ENCODE measurements at places on chromosomes 16 and 17.

DNA sequence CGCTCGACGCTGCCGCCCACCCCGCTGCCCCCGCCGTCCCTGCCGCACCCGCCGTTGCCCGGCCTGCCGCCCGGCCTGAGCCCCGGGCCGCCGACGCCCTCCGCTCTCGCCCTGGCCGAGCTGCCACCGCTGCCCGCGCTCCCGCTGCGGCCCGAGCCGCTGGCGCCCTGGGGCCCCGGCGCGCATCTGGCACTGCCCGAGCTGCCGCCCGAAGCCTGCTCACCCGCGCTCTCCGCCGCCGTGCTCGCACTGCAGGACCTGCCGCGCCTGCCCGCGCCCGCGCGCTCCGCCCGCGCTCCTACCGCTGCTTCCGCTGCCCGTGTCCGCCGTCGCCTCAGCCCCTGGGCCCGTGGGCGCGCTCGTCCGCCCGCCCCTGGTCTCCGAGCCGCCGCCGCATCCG is 8.4 kb upstream of the CLDN9 start:
- H3K27ac ChIP-seq: no peak overlapping the region
- no peaks in the 10 kb centered on the region for H3K4me1 ChIP-seq
- H3K27me3 ChIP-seq: peaks cover 53% of the 10 kb centered on the region
- H3K36me3 ChIP-seq: no peaks in the 10 kb centered on the region

- H3K4me3 ChIP-seq: peak overlapping the region; percentile 94
- H3K36me3 ChIP-seq: peaks cover 3% of the 10 kb centered on the region
- no peak for DNase-seq
- peak overlapping the region; percentile 62 for H3K27ac ChIP-seq
- no peaks in the 10 kb centered on the region for H3K27me3 ChIP-seq
- peaks cover 8% of the 10 kb centered on the region for H3K4me1 ChIP-seq
These were observed 13.7 kb downstream of the SYCE1L start for GRCh38 chr16:77212741-77213541.

DNA sequence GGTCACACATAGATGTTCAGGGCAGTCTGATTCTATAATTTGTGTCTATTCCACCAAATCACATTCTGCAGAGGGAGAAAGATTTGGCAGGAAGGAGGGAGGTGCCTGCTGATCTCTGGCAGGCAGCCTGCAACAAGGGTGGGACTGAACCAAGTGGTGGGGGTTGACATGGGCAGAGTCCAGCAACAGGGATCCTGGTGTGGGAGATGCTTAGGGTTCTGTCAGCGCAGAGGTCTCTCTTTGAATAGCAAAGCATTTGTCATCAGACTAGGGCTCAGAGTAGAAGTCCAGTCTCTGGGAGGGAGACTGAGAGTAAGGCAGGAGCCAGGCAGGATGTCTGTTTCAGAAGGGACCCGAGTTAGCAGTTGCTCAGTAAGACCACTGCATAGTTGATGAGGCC is 94.6 kb downstream of the UTP18 start:
- peaks cover 9% of the 10 kb centered on the region for H3K27me3 ChIP-seq
- H3K27ac ChIP-seq: no peak overlapping the region
- H3K4me3 ChIP-seq: no peak overlapping the region
- no peak for DNase-seq

DNA sequence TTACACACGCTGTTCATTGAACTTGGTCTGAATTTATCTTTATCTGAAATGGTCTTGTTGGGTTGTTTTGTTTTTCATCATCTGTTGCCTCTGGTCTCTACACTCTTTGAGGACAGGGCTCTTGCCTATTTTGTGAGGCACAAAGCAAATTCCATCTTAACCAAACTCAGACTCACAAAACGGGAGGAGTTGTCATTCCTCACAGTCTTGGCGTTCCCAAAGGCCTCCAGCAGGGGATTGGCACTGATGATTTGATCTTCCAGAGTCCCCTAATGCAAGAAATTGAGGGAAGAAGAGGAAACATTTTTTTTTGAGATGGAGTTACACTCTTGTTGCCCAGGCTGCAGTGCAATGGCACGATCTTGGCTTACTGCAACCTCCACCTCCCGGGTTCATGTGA is 8.7 kb downstream of the MYH3 start:
- no peak overlapping the region for H3K4me3 ChIP-seq
- no peaks in the 10 kb centered on the region for H3K4me1 ChIP-seq
- no peak overlapping the region for H3K27ac ChIP-seq
- no peak for DNase-seq
- no peaks in the 10 kb centered on the region for H3K27me3 ChIP-seq
- no peaks in the 10 kb centered on the region for H3K36me3 ChIP-seq

DNA sequence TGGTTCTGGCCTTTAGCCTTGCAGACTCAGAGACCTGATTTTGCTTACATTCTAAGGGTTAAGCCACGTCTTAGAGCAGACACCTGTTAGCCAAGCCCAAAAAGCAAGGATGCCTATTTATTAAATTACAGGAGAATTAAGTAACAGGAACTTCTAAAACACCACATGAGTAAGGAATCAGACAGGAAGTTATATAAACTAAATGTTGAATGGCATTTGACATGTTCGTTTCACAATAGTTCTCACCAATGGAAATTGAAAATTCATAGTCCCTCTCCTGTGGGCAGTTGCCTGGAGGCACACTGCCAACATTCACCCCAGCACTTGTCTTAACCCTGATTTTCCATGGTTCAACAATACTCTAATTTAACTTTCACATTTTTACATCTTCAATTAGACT is 9.0 kb downstream of the KRTAP9-7 start:
- H3K36me3 ChIP-seq: no peaks in the 10 kb centered on the region
- H3K4me3 ChIP-seq: no peak overlapping the region
- no peak overlapping the region for H3K27ac ChIP-seq
- H3K27me3 ChIP-seq: no peaks in the 10 kb centered on the region
- no peaks in the 10 kb centered on the region for H3K4me1 ChIP-seq

DNA sequence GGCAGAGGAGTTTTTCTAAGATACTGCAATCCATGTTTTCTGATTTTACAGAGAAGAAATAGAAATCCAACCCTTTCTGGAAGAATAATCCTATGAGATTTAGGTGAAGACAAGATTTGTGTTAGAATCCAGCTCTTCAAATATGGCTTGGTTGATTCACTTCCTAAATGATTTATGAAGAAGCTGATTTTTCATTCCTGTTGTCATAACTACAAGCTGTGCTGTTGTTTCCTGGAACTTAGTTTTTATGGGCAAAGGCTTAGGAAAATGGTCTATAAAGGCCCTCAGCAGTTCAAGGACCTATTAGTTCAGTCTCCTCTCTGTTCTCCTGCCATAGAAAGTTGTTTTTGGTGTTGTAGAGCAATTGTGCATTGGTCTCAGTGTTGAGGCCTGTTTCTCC is 174.2 kb upstream of the FAM20A start:
- H3K36me3 ChIP-seq: no peaks in the 10 kb centered on the region
- H3K27ac ChIP-seq: no peak overlapping the region
- H3K4me1 ChIP-seq: peaks cover 29% of the 10 kb centered on the region
- DNase-seq: no peak
- H3K27me3 ChIP-seq: peaks cover 4% of the 10 kb centered on the region

DNA sequence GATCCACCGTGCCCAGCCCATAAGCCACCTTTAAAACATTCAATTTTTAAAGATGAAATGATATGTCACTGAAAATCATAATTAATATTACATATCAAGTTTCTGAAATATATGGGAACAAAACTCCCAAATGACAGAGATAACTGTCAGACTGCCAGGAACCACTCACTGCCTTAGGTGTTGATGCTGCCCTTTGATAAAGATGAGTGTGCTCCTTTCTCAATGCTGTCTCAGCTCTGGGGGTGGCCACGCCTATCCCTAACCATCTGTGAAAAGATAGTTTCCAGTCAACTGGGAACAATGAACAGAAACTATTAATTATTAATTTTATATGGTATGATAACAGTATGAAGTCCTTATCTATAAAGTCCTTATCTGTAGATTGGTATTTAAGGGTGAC is 177.7 kb downstream of the MYO1D start:
- no peaks in the 10 kb centered on the region for H3K4me1 ChIP-seq
- H3K4me3 ChIP-seq: no peak overlapping the region
- H3K27ac ChIP-seq: no peak overlapping the region
- no peak for DNase-seq

- no peak for DNase-seq
- no peak overlapping the region for H3K4me3 ChIP-seq
- H3K4me1 ChIP-seq: no peaks in the 10 kb centered on the region
- no peaks in the 10 kb centered on the region for H3K36me3 ChIP-seq
These were observed 261.4 kb downstream of the MAP2K4 start for GRCh38 chr17:12282056-12282455.

DNA sequence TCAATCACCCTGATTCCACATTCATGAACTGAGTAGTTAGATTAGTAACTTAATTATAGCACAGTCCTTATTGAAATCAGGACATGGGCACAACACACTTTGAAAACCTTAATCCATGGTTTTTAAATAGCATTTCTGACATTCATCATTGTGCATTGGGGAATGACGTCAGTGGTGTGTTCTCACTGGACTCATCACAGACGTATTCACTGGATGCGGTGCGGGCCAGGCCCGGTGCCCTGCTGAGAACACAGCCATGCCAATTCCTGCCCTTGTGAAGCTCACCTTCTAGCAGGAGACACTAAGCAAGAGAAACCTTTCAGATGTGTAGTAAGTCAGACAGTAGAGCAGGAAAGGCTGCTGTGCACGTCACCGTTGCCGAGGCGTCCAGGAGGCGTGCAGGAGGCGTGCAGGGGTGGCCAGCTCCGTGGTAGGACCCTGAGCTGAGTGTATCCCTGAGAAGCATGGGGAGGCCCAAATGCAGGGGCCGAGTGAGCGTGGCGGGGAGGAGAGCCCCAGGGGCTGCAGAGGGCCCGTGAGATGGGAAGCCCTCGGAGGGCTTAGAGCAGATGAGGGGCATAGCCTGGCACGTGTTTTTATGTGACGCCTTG is 12.9 kb downstream of the BANP start:
- H3K4me1 ChIP-seq: peaks cover 52% of the 10 kb centered on the region
- peaks cover 12% of the 10 kb centered on the region for H3K36me3 ChIP-seq
- DNase-seq: no peak
- H3K27me3 ChIP-seq: no peaks in the 10 kb centered on the region
- no peak overlapping the region for H3K4me3 ChIP-seq

DNA sequence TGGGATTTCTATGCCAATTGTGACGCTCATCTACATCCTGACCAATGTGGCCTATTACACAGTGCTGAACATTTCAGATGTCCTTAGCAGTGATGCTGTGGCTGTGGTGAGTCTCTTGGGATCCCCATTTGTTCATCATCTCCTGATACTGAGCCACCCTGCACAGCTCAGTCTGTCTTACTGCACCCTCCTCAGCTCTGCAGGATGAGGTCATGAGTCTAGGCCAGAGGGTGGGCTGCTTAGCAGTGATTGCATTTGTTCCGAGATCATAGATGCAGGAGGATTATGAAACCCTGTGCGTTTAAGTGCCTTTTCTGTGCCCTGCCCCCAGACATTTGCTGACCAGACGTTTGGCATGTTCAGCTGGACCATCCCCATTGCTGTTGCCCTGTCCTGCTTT is 19.5 kb downstream of the SLC7A6OS start:
- no peak overlapping the region for H3K4me3 ChIP-seq
- DNase-seq: no peak
- peaks cover 9% of the 10 kb centered on the region for H3K4me1 ChIP-seq
- peaks cover 23% of the 10 kb centered on the region for H3K36me3 ChIP-seq
- no peak overlapping the region for H3K27ac ChIP-seq

DNA sequence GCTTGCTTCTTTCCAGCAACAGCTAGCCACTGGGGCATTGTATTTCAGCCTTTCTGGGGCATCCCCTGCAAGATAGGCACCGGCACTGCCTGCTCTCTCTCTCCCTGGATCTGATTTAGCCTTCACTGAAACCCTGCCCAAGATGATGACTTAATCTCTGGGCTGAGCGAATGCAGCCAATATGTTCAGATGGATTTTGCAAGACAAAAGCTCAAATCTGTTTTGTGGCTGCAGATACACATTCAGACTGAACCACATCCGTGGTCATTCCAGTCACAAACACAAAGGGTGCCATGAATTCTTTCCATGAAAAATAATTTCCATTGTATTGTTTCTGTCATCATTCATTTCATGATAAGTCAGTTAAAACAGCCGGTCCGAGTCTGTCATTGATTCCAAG is 24.2 kb downstream of the SOST start:
- peaks cover 5% of the 10 kb centered on the region for H3K4me1 ChIP-seq
- peaks cover 4% of the 10 kb centered on the region for H3K36me3 ChIP-seq
- no peaks in the 10 kb centered on the region for H3K27me3 ChIP-seq
- no peak overlapping the region for H3K27ac ChIP-seq

- H3K4me3 ChIP-seq: no peak overlapping the region
- H3K27me3 ChIP-seq: peaks cover 23% of the 10 kb centered on the region
- H3K4me1 ChIP-seq: peaks cover 4% of the 10 kb centered on the region
- DNase-seq: no peak
These were observed 468.7 kb upstream of the C16orf82 start for GRCh38 chr16:26598061-26598460.

DNA sequence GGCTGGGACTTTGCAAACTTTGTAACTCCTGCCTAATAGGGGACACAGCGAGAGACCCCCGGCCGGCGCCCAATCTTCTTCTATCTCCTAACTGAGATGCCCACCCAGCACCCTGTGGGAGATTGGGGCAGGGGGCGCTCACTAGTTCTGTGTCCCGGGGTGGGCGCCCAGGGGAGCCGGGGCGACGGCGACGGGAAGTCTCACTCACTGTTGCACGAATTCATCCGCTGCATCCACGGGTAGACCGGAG is 3.9 kb upstream of the HOXB5 start:
- peak overlapping the region; percentile 91 for H3K4me3 ChIP-seq
- H3K27me3 ChIP-seq: peaks cover 97% of the 10 kb centered on the region
- peaks cover 14% of the 10 kb centered on the region for H3K36me3 ChIP-seq
- H3K27ac ChIP-seq: peak overlapping the region; percentile 91

- H3K36me3 ChIP-seq: no peaks in the 10 kb centered on the region
- no peak overlapping the region for H3K4me3 ChIP-seq
- no peaks in the 10 kb centered on the region for H3K27me3 ChIP-seq
- no peak for DNase-seq
These were observed 160.4 kb downstream of the ABCC12 start for GRCh38 chr16:47995354-47995753.

DNA sequence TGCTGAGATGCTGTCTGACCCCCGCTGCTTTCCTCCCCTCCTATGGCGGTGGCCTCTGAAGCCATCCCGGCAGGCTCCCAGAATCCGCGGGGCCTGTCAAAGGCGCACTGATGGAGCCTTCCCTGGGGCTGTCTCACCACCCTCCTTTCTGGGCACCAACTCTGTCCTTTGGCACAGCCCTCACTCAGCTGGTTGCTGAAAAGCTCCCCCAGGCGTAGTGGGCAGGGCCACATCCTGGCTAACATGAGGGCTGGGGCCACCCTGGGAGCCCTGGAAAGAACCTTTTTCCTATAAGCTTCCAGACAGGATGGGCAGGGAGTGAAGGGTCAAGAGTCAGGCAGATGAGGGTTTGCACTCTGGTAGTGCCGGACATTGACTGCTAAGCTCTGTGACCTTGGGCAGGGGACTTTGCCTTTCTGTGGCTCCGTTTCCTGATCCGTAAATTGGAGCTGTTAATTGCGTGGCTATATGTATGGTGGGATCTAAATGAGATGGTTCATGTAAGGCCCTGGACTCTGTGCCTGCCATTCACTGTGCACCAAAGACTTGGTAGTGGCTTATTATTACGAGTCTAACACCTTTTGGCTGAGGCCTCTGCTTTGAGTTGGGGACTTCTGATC is 27.6 kb upstream of the LASP1NB start:
- no peaks in the 10 kb centered on the region for H3K27me3 ChIP-seq
- H3K36me3 ChIP-seq: peaks cover 8% of the 10 kb centered on the region
- no peak for DNase-seq
- H3K27ac ChIP-seq: peak overlapping the region; percentile 46
- peaks cover 21% of the 10 kb centered on the region for H3K4me1 ChIP-seq

GRCh38 chr17:3916825-3917224 is 560 bp upstream of the P2RX1 start:
- DNase-seq: no peak
- no peaks in the 10 kb centered on the region for H3K4me1 ChIP-seq
- H3K27ac ChIP-seq: no peak overlapping the region
- no peak overlapping the region for H3K4me3 ChIP-seq
- H3K27me3 ChIP-seq: no peaks in the 10 kb centered on the region

- no peak overlapping the region for H3K4me3 ChIP-seq
- no peak for DNase-seq
- peaks cover 17% of the 10 kb centered on the region for H3K4me1 ChIP-seq
These were observed 9.6 kb downstream of the FTO start for GRCh38 chr16:53713403-53714204.
